Upper lobe of right lung (tissue), 1 donor: ENCODE measurements at places on chromosomes 12 and 14. TPM values are rescaled to one million over a fixed set of nuclear protein-coding genes. Genes with fewer than 3 reads are reported as not detected.
A peak's percentile ranks its signal among the peaks of the same experiment; 100 is the strongest.

GRCh38 chr12:116616536-116617248 lies 57.5 kb downstream of the MAP1LC3B2 start:
- no peak for DNase-seq

DNA sequence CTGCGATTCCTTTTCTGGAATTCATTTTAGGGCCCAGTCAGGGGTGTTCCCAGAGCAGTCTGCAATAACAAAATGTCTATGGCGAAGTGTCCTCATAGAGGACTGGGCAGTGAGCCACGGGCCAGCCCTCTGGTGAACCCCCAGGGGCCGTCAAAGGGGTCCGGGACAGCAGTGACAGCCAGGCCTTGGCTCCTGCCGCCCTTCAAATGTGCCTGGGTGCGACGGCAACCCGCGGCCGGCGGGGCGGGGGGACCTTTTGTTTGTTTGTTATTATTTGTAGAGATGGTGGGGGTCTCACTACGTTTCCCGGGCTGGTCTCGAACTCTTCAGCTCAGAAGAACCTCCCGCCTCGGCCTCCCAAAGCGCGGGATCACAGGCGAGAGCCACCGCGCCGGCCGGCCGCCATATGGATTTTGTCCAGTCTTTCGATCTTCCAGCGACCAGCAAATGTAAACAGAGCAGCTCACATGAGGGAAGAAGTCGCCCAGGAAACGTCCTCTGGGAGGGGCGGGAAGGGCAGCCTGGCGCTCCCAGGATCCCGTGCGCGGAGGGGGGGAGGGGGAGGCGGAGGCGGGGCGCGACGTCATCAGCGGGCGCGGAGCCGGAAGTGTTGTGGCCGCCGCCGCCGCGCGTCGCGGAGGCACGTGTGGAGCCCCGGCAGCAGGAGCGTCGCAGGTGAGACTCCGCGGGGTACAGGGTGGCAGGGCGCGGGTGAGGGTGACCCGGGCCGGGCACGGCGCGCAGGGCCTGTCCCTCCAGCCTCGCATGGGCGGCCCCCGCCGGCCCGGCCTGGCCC lies at the start of gene TRMT61A:
Gene TRMT61A (plus strand): TSS at position 610 of the 796 bp plus-strand sequence. CDS start 783 bp downstream, outside the sequence.
- peak; percentile 92 for DNase-seq

DNA sequence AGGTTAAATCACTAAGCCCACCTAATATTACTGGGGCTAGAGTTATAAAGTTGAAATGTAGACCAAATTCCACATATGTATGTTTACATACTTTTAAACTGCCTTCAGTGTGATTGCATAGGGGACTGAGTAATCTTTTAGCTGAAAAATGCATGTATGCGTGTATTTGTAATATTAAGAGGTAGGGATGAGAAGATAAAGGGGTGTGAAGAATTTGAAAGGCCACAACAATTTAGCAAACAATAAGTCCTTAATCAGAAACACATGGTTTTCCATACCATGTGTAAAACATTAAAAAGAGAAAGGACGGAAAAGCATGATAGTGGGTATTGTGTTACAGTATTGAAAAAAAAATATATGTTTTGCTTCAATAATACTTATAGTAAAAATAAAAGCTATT lies 919.9 kb upstream of the FLRT2 start:
- DNase-seq: no peak

The GRIP1 gene
- 5.2 TPM for total RNA-seq

- no peak for DNase-seq
Measured at GRCh38 chr12:130288206-130288605, 49.5 kb upstream of the PIWIL1 start.

DNA sequence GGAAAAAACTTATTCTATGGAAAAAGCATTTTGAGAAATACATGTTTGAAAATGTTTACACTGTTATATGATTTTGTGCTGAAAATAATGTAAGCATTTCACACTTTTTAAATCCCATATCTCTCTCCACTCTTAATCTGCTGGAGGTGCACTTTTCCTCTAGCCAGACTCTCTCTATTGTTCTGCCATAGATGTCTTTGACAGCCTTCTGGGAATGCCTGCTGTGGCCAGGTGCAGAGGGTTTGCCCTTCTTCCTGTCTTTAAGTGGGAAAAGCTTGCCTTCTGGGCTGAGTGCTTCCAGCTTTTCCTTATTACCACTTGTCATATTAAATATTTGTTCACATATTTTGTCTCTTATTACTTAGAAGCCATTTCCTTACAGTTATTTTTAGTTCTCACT lies 60.1 kb upstream of the PPM1H start:
- DNase-seq: no peak

DNA sequence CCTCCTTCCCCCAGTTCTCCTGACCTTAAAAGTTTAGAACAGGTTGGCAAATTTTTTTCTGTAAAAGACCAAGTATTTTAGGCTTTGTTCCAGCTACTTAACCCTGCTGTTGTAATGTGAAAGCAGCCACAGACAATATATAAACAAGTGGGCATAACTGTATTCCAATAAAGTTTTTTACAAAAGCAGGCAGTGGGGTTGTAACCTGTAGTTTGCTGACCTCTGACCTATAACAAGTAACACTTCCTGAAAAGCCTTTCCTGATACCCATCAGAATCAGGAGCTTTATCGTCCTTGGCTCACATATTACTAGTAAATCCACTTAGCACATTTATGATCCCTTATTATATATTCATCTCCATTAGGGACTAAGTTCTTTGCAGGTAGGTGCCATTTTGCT lies 13.1 kb upstream of the SMARCC2 start:
- DNase-seq: no peak

DNA sequence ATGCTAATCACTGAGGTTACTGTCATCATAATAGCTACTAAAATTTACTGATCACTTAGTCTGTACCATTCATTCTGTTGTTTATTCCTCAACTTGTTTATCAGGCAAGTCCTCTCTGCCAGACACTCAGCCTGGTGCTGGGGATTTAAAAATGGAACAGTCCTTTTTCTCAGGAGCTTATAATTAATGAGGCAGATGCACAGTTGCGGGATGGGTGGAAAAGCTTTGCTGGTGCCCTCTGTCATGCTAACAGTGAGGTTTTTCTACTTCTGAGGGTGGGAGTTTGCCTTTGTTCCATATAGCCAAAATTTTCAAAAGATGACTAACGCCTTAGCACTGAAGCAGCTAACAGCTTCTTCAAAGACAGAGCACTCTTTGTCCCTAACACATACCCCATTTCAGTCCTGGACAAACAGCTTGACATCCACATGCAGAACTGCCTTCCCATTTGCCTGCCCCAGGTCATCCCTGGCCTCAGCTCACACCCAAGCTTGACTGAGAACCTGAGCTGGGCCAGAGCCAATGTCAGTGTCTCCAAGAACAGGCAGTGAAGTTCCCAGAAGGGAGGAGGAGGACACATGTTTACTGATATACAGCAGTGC lies 30.8 kb upstream of the HSPB8 start:
- DNase-seq: no peak

DNA sequence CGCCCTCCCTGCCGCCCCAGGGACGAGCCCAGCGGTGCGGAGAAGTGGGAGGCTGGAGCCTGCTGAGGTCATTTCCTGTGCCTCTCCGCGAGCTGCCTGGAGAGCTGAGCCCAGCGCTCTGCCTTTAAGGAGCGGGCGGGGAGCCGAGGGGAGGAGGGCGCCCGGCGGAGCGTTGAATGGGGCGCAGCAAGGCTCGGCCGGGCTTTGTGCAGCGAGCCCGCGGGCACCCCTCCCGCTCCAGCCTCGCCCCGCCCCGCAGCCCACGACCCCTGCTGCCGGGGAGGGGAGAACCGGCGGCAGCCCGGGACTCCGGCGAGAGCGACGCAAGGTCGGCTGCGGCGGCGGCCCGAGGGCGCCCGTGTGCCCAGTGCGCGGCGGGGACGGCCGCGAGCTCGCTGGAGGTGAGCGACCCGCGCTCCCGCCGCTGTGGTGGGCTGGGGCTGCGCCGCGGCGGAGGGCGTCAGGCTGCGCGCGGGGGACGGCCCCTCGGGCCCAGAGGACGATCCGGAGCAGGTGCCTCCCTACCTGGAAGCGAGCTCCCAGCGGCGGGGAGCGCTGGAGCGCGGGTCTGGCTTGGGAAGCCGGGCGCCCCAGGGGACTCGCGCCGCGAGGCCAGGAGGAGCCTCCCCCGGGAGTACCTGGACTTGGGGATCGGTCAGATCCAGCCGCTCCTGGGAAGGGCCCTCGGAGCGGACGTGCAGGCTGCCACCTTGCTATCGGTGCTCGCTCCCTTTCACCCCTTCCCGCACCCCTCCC lies at the start of gene PLEKHH1:
Gene PLEKHH1 (plus strand): TSS at position 293 of the 756 bp plus-strand sequence. CDS start 8,578 bp downstream, outside the sequence.
- DNase-seq: peak; percentile 88

DNA sequence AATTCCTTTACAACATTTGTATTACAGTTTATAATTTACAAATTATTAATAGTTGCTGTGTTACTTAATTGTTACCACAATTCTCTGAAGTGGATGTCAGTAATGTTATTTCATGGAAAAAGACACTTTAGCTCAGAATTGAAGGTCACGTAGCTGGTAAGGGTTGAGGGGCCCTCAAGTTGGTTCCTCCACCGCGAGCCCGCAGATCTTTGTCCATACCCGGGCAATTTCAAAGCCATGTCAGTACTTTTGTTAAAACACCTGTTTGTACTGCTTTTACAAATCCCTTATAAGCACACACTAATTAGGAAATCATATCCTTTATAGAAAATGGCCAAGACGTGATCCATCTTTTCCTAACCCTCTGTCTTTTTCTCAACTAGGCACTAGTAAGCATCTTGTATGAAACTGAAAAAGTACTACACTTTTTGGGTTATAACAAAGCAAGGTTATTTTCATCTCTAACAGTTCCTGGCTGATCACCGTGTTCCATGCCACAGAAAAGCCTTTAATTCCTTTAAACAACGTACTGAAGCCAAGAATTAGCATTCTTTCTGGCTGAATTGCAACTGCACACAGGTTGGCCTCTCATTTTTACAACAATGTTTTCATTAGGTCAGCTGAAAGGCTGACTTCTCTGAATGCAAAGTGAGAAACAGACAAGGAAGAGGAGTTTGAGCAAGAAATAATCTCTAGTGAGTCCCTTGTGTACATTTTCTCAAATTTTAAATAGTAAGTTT lies 76.1 kb downstream of the CNTN1 start:
- no peak for DNase-seq
